NT2/D1 (cell line): ENCODE measurements at places on chromosomes 4 and X.

GRCh38 chr4:25160714-25161592, 704 bp upstream of the SEPSECS start:
- DNase-seq: no peak

- no peak for DNase-seq
Measured at GRCh38 chr4:80196922-80197573, at the start of gene PRDM8. Gene PRDM8, plus strand, starts transcription at chr4:80197503. Its CDS starts 2,578 bp downstream, at chr4:80200081.

DNA sequence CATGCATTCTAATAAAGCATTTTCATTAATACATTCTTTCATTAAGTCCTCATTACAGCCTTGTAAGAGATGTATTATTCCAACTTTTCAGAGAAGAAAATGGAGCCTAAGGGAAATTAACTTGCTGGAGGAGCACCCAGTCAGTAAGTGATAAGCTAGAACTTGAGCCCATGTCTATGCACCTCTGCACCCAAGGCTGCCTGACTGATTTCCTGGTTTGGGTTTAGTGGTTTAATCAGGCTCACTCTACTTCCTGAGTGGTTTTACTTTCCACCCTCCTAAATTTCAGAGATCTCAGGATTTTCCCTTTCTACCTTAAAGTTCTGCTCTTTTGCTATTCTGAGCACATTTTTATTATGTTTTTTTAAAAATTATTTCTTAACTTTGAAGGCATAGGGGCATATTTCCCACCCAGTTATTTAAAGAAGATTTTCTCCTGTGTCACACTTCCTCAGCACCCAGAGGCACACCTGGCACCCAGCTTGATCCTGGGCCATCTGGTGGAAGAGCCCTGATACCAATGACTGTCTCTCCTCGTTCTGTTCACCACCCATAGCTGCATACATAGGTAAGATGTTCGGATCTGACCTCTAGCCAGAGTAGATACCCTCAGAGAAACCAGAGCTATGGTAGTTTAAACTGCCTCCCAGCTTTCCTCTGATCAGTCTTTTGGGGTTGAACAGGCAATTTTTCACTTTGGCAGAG, 10.4 kb downstream of the CORIN start:
- DNase-seq: no peak

DNA sequence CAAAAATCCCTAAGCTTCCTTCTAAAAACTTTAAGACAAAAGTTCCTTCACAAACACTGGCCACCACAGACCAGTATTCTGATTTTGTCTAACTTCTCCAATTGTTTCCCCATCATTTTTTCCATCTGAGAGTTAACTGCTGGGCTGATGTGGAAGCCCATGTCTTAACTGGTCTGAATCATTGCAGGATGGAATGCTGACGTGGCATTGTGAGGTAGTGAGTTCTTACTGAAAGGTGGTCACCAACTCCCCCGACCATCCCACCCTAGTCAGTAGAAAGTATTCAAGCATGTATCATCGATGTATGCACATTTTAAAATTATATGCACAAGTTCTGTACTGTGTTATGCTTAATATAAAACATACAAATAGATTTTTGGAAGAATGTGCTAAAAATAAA, 99.1 kb upstream of the SMIM10 start:
- no peak for DNase-seq

GRCh38 chrX:152072236-152072635, 66.1 kb downstream of the MAGEA10 start:
- no peak for DNase-seq

GRCh38 chr4:130025701-130026100, 929.7 kb downstream of the C4orf33 start:
- no peak for DNase-seq

- DNase-seq: no peak
Measured at GRCh38 chrX:132837126-132837525, 121.3 kb downstream of the HS6ST2 start.

DNA sequence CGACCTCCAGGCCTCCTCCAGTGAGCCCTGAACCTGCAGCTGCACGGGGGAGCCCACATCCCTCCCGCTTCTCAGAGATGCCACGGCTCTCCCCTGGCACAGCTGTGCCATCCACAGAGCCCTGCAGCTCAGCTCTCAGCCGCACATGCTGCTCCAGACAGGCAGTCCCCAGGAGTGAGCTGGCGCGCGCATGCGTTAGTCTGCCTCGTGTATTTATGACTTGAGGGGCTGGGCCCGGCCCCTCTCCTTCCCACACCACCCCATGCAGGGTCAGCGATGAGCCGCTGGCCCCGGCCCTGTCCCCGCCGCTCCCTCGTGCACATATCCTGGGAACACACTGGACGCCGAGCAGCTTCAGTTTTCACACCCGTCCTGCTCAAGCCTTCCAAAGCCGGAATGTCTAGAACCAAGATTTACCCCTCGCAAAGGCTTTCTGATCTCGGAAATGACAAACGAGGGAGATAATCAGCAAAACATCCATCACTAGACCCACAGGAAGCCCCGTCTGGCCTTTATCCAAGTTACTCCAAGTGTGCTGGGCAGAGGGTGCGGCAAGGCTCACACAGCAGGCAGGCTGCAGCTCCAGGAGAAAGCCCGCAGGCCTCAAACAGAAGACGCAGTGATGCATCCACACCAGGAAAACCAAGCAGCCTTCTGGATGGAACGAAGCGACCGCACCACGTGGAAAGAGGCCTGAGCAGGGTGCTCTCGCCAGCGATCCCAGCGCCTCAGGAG, 24.3 kb downstream of the GAK start:
- DNase-seq: no peak

DNA sequence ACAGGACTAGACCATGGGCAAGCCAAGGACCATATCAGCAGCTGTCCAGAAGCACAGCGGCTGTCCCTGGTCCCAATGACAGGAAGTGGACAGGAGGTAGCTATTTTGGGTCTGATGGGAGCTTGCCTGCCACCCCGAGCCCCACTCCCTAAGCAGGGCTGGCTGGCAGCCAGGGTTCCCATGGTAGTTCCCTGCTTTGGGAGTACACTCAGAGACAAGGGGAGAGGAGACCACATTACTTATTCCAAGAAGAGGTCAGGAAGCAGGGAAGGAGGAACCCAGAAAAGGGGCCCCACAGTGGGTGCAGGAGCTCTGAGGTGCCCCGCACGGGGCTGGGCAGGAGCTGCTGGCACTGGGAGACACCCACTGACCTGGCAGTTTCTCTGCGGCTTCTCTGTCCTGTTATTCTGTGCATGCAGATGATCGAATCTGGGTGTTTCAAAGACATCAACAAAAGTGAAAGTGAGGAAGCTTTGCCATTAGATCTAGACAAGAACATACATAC, 36.3 kb downstream of the HTT-AS start:
- no peak for DNase-seq

GRCh38 chr4:124526769-124527168, 185.8 kb downstream of the ANKRD50 start:
- no peak for DNase-seq

GRCh38 chr4:5705647-5706320, 2.6 kb downstream of the EVC2 start:
- DNase-seq: no peak

DNA sequence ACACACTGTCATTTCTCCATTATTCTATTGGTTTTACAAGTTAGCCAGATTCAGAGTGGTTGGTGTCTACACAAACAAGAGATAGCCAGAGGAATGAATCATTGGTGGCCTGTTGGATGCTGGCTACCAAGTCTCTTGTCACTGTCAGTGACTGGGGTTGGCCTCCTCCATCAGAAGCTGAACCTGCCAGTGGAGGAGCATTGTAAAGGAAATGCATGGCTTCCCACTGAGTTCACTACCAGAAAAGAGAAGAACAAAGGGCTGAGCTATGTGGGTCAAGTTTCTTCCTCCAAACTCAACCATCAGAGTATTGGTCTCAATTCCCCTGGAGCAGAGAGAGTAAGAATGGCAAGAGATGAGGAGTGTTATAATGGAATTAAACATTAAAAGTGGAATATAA, 26.5 kb upstream of the ANKRD50 start:
- DNase-seq: peak; percentile 65

GRCh38 chr4:3660086-3660927, 105.9 kb upstream of the ADRA2C start:
- DNase-seq: no peak

DNA sequence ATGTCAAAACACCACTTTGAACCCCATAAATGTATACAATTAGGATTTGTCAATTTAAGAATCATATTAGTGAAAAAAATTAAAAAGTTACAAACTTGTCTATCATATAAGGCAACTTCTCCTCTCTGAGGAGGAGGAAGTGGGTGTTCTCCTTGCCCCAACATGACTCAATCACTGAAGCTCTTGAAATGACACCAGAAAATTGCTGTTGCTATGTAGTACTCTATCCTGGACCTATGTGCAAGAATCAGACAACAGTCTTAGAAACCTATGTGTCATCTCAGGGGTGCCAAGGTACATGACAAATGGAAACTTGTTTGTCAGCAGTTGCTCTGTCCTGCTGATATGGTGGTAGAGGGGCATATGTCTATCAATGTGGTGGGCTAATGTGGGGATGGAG, 47.7 kb downstream of the HMGB3 start:
- no peak for DNase-seq

DNA sequence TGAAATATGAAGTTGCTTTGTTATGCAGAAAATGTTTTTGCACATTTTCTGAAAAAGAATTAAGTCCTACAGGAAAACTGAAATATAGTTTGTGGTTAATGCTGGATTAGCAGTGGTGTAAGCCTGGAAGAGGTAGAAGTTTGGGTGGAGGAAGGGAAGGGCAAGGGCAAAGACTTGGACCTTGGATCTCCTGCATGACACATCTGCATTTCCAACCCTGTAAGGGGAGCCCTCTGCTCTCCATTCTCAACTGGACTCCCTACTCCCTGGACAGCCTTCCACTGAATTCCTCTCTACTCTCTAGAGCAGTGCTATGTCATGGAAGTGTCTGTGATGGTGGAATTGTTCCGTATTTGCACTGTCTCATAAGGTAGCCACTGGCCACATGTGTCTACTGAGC, 4.6 kb downstream of the CASP6 start:
- no peak for DNase-seq

- DNase-seq: no peak
Measured at GRCh38 chr4:98908182-98908581, 20.8 kb downstream of the EIF4E start.

GRCh38 chrX:13212191-13212651, 107.6 kb downstream of the ATXN3L start:
- DNase-seq: no peak

- no peak for DNase-seq
Measured at GRCh38 chrX:15908603-15909290, 54.1 kb upstream of the AP1S2 start.

- DNase-seq: no peak
Measured at GRCh38 chr4:38738940-38739803, 43.6 kb downstream of the TLR10 start.

DNA sequence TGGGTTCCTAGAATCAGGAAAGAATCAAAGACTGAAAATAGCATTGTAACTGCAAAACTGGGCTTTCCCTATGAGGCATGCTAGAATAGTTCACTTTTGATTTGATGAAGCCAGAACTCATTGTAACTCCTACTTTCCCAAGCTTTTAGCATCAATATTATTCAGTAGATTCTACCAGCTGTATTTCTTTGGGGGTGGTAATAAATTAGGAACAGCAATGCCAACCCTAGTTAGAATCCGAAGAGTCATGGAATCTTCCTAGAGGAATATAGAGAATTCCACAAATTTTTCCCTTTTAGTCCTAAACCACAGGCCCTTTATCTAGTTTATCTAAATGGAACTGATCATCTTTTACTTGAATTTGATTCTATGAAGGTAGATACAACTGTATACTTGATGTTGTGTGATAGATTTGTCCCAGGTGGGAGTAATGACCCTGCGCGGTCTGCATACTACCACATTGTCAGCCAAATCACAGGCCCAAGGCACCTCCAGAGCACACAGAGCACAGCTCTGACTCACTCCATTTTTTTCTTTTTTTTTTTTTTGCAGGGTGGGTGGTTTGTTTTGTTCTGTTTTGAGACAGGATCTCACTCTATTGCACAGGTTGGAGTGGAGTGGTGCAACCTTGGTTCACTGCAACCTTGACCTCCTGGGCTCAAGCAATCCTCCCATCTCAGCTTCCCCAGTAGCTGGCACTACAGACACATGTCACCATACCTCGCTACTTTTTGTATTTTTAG, 66.6 kb downstream of the EDNRA start:
- DNase-seq: no peak
